ENCODE measurements at places on chromosomes 5 and 9.

DNA sequence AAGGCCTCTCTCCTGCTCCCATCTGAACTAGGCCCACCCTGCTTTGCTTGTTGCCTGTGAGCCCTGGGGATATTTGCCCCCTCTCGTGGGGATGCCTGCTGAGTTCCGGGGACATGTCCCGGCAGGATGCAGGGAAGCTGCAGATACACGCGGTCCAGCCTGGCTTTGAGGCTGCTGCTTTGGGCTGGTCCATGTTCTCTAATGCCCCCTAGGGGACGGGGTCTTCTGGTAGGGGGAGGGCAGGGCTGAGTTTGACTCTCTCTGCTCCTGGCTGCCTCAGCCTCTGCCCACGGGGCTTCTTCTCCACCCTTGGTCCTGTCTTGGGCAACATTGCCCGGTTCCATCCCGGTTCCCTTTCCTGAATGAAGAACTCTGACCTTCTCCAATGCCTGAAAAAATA lies 84.9 kb upstream of the ASS1 start:
- no peak for DNase-seq

DNA sequence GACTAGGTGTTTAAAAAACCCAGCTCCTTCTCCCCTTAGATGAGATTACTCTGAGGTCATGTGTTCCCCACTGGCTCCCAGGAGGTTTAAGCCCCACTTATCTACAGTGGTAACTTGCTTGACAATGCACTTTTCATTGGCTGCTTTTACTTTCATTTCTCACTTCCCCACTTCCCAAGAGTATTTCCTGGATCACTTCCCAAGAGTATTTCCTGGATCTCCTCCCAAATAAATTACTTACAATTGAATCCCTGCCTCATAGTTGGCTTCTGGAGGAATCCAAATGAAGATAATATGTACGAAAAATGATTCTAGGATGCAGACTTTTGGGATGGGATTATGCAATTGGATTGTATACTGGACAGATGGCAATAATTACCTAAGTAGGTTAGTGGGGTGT lies 47.1 kb upstream of the CHSY3 start:
- no peak for DNase-seq

GRCh38 chr5:135831851-135832555 lies 2.5 kb upstream of the SLC25A48 start:
- no peak for DNase-seq

- DNase-seq: no peak
Observed at GRCh38 chr5:157463621-157464518, 3.9 kb downstream of the NIPAL4 start.

DNA sequence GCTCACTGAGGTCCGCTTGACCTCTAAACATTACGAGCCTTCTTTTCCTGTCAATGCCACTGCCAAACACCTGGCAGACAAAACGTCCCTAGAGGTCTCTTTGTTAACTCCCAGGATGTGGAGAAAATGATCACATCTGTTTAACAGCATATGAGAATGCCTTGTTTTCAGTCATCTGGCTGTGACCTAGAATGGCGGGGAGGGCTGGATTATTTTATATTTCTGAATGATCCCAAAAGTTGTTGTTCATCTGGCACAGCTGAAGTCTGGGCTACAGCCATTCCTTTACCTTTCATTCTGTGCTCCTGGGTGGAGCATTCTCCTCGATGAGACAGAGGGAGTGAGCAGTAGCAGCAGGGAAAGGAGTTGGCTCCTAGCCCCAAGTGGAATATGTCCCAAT lies 138.2 kb downstream of the PRDM6 start:
- no peak for DNase-seq

- DNase-seq: no peak
Observed at GRCh38 chr9:71858812-71859211, 52.2 kb downstream of the ABHD17B start.

GRCh38 chr9:127731938-127732337 lies 3.2 kb downstream of the TOR2A start:
- no peak for DNase-seq

GRCh38 chr9:4667681-4668080 lies 1.4 kb upstream of the SPATA6L start:
- DNase-seq: no peak

DNA sequence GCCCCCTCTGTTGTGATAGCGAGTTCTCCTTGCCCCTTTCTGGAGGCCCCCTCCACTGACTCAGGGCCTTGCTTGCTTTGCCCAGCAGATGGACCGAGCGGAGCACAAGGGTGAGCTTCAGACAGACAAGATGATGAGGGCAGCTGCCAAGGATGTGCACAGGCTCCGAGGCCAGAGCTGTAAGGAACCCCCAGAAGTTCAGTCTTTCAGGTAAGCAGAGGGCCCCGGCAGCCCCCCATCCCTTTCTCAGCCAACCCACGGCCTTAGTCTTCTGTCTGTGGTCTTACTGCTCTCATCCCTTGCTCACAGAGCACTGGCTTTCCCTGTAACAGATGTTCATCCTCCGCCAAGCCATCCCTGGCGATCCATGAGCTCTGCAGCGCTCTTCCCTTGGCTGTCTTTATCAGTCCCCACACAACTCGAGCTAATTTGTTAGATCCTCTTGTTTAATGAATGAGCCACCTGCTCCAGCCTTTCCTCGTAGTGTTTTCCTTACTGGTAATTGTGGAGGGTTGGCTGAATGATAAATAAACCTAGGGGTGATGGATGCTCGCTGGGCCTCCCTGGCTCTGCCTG lies 18.4 kb upstream of the RARS1 start:
- no peak for DNase-seq

GRCh38 chr9:93465855-93466254 lies 12.5 kb upstream of the FAM120AOS start:
- no peak for DNase-seq

DNA sequence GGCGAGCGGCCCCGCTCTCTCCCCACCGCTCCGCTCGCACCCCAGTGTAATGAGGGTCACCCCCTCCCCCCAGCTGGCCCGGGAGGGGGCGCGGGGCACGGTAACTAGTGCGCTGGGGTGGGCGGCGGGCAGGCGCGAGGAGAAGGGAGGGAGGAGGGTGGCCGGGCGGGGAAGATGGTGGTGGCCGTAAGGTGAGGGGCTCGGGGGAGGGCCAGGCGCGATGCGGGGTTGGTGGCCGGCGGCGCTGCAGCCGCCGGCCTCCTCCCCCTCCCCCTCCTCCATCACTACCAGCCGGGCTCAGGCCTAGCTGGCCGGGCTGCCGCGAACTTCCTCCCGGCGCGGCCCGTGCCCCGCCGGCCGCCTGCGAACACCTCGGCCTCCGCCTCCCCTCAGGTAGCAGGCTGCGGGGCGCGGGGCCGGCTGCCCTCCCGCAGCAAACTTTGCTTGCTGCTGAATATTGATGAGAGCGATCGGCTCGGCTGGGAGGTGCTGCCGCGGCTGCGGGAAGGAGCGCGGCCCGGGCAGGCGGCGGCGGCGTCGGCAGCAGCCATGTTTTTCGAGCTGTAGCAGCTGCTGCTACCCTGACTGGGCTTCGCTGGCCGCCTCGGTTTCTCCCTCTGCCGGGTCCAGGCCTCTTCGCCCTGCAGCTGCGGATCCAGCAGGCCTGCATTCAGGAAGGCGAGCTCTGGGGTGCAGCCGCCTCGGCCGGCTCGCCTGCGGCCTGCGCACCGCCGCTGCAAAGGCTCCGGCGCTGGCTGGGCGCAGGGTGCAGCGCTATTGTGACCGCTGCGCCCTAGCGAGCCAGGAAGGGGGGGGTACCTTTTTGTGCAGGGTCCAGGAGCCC lies 502 bp downstream of the NSD1 start:
- no peak for DNase-seq

DNA sequence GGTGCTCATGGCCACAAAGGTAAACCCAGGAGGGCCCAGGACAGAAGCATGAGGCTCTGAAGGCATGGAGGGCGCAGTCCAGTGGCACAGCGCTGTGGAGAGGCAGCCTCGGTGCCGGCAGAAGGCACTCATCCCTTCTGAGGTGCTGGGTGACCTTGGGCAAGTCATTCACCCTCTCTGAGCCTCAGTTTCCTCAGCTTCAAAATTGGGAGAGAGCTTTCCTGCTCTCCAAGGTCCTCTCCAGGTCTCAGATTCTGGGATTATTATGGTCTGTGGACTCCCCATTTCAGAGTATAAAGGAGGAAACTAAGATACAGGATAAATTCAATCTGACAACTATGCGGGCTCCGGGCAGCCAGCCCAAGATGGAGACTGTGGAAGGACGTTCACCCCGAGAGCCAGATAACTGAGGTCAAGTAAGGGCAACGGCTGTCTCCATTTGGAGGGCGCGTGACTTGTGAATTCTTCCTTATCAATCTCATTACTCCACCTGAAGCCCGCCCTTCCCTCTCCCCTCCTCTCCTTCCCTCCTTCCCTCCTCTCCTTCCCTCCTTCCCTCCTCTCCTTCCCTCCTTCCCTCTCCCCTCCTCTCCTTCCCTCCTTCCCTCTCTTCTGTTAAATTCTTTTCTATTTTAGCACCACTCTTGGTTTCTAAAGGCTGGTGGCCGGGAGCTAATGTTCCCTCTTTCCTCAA lies 58.1 kb downstream of the LRSAM1 start:
- DNase-seq: no peak

GRCh38 chr5:147453875-147454814 lies 55.7 kb downstream of the DPYSL3 start:
- peak; percentile 95 for DNase-seq

GRCh38 chr9:130183133-130183762 lies 11.0 kb downstream of the NCS1 start:
- no peak for DNase-seq

- no peak for DNase-seq
Observed at GRCh38 chr5:99308131-99308530, 379.3 kb upstream of the CHD1 start.

DNA sequence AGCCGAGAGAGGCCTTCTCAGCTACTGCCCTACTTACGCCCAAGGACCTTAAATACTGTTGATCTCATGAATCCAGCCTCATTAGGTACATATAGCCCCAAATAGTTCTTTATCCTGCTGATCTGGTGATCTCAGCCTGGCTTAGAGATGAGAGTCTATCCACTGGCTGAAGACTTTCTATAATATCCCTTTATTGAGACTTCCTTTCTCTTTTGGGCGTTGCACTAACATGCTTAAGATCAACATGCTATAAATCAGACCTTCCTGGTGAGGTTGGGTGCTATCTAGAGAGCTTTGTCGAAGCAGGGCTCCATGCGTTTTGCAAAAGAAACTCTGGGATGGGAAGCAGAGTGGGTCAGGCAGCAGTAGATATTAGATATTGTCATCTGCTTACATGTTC lies 44.0 kb upstream of the AGXT2 start:
- DNase-seq: no peak

- DNase-seq: no peak
Observed at GRCh38 chr5:76813982-76814562, 4.8 kb upstream of the F2RL1 start.

DNA sequence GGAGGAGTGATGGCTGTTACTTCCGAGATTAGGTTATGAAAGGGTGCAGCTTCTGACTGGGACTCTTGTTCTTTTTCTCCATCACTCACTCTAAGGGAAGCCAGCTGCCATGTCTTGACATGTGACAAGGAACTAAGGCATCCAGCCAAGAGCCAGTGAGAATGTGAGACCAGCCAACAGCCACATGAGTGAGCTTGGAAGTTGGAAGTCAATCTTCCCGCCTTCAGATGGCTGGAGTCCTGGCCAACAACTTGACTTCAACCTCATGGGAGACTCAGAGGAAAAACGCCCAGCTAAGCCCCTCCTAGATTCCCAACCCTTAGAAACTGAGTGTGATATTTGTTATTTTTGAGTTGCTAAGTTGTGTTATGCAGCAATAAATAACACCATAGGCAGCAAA lies 201.1 kb downstream of the SNX18 start:
- DNase-seq: no peak

DNA sequence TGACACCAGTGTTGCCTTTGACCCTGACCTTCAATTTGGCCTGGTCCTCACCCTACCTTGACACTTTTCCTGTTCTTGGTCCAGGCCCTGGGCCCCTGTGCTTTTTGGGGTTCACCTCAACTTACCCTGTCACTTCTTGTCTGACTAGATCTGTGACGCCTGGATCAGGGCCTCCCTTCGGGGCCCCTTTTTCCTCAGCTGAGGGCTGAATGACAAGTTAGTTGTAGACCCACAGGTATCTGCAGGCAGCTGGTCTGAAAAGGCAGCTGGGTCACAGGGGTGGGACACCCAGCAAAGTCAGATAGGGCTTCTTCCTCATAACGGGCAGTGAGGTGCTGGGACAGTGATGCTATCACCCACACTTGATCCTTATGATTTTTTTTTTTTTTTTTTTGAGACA lies 10.0 kb upstream of the MYORG start:
- DNase-seq: no peak

GRCh38 chr5:176387384-176387925 lies 943 bp downstream of the NOP16 start:
- no peak for DNase-seq

- no peak for DNase-seq
Observed at GRCh38 chr9:96484521-96484931, 34.6 kb downstream of the HABP4 start.

DNA sequence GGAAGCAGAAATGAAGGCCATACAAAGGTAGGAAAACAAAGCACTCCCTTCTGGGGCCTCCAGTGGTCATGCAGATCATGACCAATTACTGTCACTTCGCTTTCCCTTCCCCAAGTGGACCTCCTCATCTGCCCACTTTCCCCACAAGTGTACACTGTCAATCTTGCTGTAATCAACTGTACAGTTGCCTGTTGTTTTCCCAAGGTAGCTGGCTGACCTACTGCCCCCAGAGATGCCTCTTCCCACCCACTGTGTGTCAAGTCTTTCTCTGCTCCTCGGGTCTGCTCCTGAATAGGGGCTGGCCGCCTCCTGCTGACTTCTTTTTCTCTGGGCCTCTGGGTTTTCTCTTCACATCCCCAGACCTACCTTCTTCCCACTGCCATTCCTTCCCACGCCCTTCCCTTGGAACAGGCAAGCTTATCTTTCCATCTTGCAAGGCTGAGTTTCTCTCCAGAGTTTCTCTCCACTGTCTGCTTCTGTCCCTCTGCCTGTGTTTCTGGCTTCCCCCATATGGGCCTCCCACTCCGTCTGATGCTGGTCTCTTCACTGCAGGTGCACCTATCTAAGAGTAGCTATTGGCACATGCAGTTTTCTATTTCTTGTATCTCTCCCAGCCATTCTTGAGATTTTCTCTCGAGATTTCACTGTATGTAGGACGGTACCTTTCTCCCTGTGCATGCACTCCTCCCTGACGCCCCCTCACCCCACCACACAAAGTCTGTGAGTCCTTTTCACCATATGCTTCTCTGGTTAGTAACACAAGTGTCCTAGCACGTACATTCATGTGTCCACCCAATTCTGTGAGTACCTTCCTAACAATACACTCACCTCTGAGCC lies 2.4 kb downstream of the ELL2 start:
- no peak for DNase-seq
